ENCODE measurements at places on chromosomes 6 and 20.

GRCh38 chr20:37276494-37277252, 12.8 kb upstream of the MANBAL start:
- DNase-seq = no peak

DNA sequence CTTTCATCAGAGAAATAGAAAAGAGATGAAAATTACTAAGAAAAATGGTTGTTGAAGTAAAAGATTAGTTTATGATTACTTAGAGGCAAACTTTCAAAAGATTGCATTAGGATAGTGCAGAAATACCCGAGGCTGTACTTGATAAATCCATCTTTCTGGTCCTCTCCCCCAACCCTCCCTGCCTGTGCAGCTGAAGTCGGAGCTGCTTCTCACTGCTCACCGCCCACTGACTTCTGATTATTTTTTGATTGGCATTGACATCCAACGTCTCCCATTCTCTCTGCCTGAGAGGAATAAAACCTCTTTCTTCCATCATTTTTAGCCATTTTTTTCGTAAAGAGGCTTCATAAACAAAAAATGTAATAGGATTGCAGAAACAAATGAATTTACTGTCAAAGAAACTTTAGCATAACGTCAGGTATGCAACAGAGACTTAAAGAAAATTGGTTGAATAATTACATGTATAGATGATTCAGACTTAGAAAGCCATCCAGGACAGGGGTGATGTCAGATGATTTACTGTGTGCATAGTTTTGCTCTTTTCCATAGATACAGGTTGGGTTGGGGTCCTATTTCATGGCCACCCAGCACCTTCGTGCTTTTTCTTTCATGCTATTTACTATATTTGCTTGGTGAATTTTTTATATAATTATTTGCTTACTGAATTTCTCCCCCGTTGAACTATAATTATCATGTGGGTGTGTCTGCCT, 53.6 kb upstream of the EDN3 start:
- DNase-seq = no peak

- DNase-seq = no peak
Measured at GRCh38 chr6:46465294-46466165, 25.7 kb downstream of the RCAN2 start.

GRCh38 chr20:37463726-37464494, 57.1 kb upstream of the NNAT start:
- no peak for DNase-seq

DNA sequence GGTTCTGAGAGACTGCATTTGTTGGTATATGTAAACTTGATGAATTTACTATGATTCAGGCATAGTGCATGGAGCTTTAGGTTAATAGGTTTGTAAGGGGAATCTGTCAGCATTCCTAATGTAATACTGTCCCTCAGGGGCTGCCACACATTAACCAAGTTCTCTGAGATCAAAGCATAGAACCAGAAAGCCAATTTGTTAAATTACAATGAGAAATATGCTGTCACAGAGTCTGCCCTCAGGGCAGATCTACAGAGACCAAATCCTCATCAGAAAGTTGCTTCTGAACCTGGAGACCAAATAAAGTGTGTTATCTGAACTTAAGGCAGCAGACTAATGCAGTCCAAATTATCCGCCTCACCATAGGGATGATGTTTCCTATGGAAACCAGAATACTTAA, 250.8 kb upstream of the HTR1E start:
- no peak for DNase-seq

- DNase-seq = no peak
Measured at GRCh38 chr20:10611357-10611756, 62.4 kb downstream of the JAG1 start.

GRCh38 chr6:9126878-9127560, 691.7 kb upstream of the SLC35B3 start:
- DNase-seq = peak; percentile 79

DNA sequence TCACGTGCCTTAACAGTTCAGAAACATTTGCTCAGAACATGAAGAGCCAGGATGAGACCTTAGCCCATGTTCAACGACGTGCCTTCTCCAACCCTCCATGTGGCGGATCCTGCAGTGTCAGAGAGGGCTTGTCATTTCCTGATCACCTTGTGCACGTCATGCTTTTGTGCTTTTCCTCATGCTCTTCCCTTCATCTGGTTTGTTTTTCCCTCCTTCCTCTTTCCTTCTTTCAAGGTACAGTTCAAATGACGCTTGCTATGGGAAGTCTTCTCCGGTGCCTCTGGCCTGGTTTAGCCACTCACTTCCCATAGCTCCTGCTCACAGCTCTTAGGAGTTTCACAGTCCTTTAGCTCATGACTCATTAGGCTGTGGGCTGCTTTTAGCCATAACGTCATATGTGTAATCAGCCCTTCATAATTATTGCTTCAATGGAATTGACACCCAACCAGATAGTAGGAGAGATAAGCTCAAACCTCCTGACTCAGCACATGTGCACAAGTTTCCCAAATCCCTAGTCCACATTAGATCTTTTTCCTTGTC, 102.7 kb upstream of the CNKSR3 start:
- DNase-seq = no peak

DNA sequence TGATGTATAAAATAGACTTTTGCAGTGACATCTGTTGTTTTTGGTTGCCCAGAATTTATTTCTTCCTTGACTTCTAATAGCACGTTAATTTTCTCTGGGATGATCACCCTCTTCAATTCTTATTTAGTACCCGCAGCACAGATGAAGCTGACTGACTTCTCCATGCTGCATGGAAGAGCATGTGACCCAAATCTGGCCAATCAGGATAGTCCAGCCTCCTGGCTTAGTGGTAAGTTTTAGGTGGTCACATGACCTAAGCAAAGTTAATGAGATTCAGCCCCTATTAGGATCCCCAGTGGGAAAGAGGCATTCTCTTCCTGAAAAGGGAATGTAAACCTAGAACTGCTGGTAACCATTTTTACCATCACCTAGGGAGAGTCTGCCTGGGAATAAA, 13.8 kb upstream of the SIRT5 start:
- DNase-seq = no peak
